Endothelial cell of umbilical vein (primary cell): ENCODE measurements at places on chromosomes 1 and 21.

- no peak for DNase-seq
Measured at GRCh38 chr1:232597721-232598120, 32.2 kb downstream of the SIPA1L2 start.

DNA sequence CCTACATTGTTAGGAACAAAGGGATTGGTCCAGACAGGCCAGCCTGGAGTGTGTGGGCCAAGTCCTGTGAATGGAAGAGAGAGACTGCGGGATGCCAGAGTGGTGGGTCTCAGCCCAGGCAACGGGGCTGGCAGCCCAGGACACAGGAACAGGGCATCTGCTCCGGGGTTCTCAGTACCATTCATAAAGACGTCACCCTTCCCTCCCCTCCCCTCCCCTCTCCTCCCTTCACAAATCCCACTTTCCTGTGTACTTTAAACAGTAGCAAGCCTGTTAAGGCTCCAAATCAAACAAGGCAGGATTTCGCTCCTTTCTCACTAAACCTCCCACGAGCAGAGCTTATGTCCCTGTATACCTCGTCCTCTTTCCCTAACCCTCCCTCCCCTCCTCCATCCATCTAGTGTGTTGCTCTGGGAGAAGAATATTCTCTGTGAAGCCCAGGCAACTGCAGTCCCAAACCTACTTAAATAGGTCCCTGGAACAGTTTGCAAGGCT, 4.2 kb upstream of the PLXNA2 start:
- no peak for DNase-seq

DNA sequence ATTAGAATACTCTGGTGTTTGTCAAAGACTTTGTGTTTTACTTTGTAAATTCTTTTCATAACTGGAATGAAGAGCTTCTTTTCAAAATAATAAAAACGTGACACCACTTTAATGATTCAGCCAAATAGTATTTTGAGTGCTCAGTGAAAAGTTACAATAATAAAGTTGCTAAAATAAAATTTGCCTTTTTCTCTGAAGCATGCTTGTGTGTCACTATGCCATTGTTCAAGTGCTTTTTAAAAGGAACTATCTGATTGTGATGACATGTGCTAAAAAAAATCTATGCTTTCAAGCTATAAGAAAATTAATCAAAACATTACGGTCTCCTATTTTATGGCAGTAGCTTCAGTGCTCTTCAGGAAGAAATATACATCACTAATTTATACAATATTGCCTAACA, 1290.5 kb upstream of the B3GALT2 start:
- DNase-seq, result no peak

- no peak for DNase-seq
Measured at GRCh38 chr1:221856228-221857093, 114.6 kb upstream of the DUSP10 start.

- DNase-seq, result no peak
Measured at GRCh38 chr1:112906150-112906698, 49.8 kb downstream of the SLC16A1 start.

DNA sequence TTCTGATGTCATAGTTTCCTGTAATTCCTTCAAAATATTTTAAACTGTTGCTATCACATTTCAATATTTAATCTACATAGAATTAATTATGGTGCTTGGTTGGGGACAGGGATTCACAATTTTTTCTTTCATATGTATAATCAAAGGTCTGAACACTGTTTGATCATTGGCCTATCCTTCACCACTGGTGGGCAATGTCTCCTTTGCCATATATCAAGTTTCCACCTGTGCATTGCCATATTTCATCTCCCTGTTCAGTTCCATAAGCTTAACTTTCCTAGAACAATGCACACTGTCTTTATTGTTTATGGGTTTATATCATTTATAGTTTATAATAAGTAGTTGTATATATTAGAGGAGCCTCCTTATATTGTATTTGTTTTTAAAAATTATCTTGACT, 374.9 kb upstream of the PTBP2 start:
- DNase-seq, result peak; percentile 33

GRCh38 chr1:58402444-58402843, 144.1 kb downstream of the OMA1 start:
- DNase-seq, result no peak

- DNase-seq, result no peak
Measured at GRCh38 chr1:61140778-61141177, 58.4 kb downstream of the NFIA start.

DNA sequence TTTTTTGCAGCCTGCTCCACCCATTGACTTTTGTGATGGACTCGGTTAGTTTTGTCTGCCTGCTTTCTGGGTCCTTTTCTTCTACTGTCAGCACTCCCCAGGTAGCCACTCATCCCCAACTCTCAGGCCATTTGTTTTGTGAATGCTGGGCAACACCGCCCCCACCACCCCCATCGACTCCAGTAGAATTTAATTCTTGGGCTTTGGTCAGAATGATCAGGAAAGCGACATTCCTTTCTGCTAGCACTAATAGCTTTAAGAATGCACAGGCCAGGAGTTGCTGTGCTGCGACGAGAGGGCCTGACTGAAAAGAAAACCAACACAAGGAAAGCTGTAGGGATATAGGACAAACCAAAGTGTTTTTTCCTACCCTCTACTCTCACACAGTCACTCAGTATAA, 144.4 kb downstream of the CDC7 start:
- DNase-seq, result no peak

DNA sequence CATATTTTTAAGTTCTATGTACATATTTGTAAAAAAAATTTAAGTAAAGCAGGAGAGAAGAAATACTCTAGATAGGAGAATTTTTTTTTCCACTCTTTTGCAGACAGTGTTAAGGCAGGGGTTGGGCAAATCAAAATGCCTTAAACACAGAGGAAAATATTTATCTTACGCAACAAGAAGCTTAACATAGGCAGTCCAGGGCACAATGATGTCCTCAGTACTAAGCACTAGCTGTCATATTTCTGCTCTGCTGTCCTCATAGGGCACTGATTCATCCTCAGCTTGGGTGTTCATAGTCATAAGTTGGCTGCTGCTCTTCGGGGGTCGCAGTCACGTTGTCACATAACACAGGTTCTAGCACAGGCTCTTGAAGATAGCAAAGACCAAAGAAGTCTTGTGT, 247.4 kb downstream of the PTBP2 start:
- DNase-seq, result no peak

GRCh38 chr21:45863267-45863666, 118.3 kb upstream of the COL6A1 start:
- no peak for DNase-seq

DNA sequence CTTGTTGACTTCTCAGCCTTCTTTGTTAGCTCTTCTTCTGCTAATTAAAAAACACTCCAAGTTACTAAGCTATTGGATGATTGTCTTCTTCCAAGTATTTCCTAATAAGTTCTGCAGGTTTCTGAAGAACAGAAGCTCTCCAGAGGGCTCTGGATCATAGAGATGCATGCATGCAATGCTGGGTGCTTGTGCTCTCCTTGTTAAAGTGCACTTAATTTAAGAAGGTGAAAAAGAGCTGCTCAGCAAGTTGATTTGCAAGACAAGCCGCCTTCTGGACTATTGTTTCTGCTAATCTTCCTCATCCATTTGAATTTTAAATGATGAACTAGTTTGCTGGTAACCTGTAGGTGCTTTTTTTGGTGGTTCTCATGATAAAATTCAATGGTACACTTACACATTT, 16.1 kb downstream of the RRP15 start:
- DNase-seq, result no peak

- peak; percentile 1 for DNase-seq
Measured at GRCh38 chr1:193462629-193463320, 276.4 kb upstream of the B3GALT2 start.

- DNase-seq, result peak; percentile 66
Measured at GRCh38 chr1:32200226-32201010, at the start of gene CCDC28B. Gene CCDC28B, plus strand, starts transcription at chr1:32200595. Its CDS starts 1,341 bp downstream, at chr1:32201936.

- DNase-seq, result peak; percentile 64
Measured at GRCh38 chr1:169999331-169999741, 75.2 kb downstream of the KIFAP3 start.

DNA sequence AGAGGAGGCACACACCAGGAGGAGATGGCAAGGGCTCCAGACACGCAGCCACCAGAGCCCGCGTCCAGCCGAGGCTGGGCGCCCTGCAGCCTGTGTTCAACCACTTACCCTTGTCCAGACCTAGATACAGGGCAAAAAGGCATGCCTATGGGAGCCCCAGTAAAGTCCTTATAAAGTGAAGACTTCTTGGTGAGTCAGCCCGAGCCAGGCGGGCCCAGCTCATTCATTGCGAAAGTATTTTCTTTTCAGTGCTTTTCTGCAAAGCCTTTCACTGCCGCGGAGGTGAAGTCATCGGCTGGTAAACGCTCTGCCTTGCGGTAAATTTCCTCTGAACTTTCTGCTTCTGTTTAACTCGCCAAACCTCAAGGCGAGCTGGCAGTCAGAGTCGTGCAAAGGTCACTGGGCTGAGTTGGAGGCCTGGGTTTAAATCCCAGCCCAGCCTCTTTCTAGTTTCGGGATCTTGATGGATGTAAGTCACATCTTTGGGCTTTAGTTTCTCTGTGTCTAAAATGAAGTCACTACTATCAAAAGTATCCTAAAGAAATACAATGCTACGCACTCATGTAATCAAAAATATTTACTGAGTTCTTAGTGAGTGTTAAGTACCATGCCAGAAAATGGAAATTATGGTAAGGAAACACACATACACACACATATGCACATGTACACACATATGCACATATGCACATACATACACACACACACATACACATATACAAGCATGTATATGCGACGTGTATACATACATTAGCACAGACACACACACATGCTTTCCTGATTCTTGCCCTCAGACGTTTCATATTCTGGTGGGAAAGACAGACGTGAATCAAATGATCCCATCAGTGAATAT, 54.7 kb upstream of the IFFO2 start:
- peak; percentile 89 for DNase-seq

- peak; percentile 30 for DNase-seq
Measured at GRCh38 chr1:67285780-67286488, 21.7 kb upstream of the IL12RB2 start.

DNA sequence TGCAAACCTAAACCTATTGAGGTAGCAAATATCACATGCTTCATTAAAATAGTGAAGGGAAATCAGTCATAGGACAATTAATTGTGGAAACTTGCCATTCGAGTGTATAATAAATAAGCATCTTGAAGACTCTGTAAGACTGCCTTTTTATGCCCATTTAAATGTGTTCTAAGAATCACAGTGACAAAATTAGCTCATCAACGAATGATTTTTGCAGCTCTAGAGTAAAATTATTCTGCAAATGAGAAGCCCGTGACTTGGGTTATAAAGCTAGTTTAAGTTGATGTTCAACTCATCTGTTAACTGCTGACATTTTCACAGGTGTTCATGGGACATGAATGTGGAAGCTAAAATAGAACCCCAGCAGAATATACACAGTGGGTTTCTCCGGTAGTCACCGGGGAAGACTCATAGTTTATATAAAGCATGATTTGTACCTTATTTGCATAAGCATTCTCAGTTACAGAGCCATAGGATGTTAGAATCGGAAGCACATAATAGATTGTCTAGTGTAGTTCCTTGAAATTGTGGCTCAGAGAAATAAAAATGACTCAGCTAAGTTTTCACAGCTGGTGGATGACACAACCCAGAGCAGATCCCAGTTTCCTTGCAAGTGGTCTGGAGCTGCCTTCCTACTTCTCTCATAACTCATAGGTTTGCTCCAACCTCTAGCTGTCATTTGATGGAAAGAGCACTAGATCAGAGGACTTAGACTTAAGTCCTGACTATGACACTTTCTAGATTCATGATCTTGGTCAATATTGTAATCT, 107.3 kb downstream of the UCHL5 start:
- peak; percentile 96 for DNase-seq

DNA sequence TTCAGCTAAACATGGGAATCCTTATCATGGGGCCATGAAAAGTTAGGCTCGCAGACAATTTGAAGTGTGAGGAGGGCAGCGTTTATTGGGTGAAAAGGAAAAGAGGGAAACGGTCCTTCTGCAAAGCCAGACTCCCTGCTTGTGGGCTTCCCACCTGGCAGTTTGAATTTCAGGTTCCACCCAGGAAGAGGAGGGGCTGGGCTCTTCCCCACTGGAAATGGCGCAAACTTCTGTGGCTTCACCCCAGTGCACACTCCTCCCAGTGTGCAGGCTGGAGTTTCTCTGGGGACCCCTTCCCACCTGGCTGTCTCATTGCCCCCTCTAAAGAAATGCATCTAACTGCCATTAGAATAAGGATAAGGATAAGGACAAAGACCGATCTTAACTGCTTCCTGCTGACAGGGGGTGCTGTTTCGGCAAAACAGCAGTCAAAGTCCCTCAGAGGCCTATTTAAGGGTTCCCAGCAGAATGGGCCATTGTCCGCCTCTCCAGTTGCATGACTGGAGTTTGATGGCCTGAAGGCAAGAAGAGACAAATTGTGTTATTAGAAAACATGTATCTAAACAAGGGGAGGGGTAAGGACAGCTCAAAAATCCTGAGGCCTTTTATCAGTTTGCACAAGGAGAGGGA, 20.4 kb downstream of the AIM2 start:
- no peak for DNase-seq

- peak; percentile 10 for DNase-seq
Measured at GRCh38 chr1:1200876-1201810, 5.2 kb downstream of the TNFRSF18 start.

GRCh38 chr1:7517611-7518330, 253.3 kb upstream of the VAMP3 start:
- DNase-seq, result no peak

GRCh38 chr1:67748630-67749029, 63.6 kb downstream of the GADD45A start:
- peak; percentile 73 for DNase-seq

- no peak for DNase-seq
Measured at GRCh38 chr1:36669262-36669661, 186.5 kb upstream of the CSF3R start.

- DNase-seq, result no peak
Measured at GRCh38 chr1:2971609-2972008, 49.7 kb upstream of the ACTRT2 start.

DNA sequence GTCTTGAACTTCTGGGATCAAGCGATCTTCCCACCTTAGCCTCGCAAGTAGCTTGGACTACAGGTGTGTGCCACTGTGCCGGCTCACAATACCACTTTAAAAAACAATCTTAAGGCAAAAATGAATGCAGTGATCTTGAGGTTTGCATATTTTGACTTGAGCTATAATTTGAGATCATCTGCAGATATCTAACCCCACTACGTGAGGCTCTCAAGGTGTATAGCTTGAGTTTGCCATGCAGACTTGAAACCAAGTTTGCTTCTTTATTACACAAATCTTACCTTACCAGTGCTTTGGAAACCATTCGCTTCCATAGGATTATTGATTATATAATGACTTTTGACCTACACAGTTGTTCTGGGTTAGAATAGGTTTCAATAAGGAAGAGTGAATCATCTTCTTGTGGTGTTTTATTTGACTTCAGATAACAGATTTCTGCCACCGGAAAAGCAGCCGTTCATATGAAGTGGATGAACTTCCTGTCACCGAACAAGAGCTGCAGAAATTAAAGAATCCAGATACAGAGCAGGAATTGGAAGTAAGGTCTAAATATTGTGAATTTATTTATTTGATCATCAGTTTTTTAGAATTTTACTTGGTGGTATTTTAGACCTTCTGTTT, 155.1 kb downstream of the VPS13D start:
- DNase-seq, result peak; percentile 31

- no peak for DNase-seq
Measured at GRCh38 chr1:108871050-108871724, 5.6 kb upstream of the GPSM2 start.
